NCI-H2227 treated with DMSO at 0.1 percent for 48 hours (cell line): ENCODE measurements at places on chromosomes 7 and 10.

DNA sequence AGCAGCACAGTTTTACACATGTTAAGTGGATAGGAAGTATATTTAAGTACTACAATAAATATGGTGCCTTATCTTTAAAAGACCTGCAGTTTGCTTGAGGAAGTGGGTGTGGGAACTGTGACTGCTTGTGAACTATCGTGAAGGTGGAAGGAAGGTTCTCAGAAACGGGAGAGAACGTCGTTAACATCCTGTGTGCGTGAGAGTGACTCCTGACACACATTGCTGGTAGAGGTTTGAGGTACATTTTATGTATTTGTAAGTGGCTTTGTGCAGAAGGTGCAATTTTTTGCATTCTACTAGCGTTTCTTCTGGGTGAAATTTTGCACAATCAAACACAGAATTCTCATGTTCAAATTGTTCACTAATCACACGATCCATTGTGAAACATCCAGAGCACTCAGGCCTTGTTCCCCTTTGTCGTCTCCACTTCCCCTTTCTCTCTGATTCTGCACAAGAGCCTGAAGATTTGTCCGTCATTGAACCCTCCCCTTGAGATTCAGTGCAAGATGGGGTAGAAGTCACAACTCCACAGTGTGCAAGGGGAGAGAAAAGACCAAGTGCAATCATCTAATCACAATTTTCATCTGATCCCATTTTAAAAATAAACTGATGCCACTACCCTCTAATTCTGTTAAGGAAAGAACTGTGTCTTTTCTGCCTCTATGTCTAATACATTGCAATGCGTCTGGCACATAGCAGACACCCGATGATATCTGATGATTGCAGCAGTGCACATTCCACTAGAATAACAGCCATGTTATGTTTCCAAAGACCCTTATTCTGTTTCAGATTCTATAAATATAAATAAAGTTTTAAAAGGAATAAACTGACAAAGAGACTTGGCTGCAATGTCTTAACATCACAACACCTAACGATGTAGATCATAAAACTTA lies 279.9 kb downstream of the NEBL start:
- DNase-seq = no peak

GRCh38 chr10:71176661-71177060 lies 35.7 kb upstream of the UNC5B start:
- DNase-seq = no peak

GRCh38 chr10:24901686-24902399 lies 50.6 kb downstream of the PRTFDC1 start:
- no peak for DNase-seq

- no peak for DNase-seq
Measured at GRCh38 chr7:141264511-141264910, 190.6 kb downstream of the TMEM178B start.

DNA sequence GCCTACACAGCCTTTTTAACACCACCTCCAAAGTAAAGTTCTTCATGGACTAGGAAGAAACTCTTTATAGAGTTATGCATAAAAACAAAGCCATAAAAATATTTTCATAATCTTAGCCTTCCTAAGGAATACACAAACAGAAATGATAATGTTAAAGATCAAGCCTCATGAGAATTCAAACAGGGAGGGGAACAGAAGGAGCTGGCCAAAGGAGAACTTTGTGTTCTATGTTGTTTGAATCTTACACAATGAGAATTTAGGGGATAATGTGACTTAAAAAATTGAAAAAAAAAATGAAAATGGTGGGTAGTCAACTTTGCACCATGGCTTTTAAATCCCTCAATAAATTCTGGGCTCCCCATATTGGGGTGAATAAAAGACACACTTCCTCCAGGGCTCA lies 9.1 kb upstream of the PILRB start:
- DNase-seq = no peak

GRCh38 chr7:27868131-27868550 lies 128.2 kb downstream of the TAX1BP1 start:
- no peak for DNase-seq

DNA sequence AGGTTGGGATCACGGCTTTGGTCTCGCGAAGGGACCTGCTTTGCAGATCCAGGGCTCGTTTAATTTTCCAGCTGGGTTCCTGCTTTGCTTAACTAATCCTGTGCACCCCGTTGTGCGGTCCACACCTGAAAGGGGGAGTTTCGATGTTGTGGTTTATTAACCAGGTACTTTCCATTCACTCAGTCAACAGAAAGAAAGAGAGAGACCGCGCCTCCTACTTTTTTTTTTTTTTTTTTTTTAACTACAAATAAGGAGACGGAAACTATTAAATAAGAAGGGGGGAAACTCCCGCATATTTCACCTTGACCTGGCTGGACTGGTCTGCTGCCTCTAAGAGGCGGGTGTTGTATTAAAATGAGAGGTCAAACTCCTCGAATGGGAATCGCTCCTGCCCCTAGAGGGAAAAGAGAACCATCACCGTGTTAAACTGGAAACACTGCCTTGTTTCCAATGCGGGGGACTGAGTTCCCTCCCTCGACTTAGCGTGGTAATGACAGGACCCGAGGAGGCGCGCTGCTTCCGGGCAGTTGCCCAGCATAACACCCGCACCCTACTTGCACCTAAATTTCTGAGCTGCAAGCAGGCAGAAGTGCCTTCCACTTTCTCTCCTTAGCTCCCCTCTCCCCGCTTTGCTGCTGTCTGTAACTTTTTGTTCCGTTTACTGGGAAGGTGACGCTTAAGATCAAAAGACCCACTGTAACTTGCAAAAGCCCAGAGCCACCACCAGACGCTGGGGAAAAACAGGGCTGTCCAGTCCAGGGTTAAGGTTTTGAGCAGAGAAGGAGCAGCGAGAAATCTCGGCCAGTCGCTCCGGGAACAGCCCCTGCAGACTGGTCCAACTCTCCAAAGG lies 1.1 kb upstream of the ITGB8 start:
- DNase-seq = peak; percentile 78

DNA sequence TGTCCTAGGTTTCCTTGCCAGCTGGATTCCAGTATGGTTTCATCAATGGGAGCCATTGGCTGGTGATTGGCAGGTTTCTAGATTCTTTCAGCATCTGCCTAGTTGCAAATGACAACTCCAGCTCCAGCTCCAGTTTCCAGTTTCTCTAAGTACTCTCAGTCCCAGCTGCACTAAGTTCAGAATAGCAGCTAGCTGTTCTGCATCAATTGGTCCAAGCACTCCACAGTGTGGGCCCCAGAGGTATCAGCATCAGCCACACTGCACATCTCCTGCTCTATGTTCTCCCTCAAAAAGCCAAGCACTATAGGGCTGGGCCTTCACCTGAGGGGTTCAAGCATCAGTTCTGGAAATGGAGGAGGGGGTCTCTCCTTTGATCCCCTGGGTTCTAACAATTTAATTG lies 143.4 kb downstream of the VPS50 start:
- no peak for DNase-seq

- no peak for DNase-seq
Measured at GRCh38 chr7:130278860-130279259, 12.2 kb downstream of the CPA2 start.

GRCh38 chr10:125147971-125148439 lies 12.4 kb downstream of the CTBP2 start:
- no peak for DNase-seq

DNA sequence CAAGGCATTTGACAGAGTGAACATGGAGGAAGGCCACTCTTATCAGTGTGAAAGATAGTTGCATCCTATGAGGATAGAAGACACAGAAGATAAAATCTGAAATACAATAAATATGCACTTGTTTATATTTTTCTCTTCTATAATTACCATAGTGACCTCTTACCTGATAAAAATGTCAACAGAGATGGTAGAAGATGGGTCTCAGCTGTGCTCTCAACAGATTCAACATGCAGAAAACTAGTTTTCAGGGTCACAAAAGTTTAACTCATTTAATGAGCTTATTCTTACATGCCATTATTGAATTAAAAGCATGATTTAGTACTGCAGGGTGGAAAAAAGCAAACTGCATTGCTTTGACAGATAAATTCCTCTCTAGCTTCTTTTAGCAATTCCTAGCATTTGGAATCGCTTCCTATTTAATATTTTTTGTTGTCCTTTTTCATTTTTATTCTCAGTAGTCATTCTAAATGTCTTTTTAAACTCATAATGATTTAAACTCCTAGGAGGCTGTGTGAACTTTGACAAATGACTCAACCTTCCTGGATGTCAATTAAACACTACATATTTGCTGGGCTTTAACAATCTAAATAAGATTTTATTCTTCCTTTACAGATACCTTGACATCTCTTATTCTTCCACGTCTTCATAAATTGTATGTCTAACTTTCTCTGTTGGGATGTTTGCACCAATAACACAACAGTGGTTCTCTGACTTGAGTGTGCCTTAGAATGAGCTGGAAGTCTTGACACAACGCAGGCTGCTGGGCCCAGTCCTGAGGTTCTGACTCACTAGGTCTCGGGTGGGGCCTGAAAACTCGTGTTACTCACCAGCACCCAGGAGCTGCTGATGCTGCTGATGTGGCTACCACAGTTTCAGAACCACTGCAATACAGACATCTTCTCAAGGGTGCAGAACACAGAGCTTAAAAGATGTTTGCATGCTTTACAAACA lies 565.5 kb upstream of the IGFBP3 start:
- no peak for DNase-seq

GRCh38 chr7:87567052-87567451 lies 33.6 kb downstream of the ABCB1 start:
- DNase-seq = no peak

DNA sequence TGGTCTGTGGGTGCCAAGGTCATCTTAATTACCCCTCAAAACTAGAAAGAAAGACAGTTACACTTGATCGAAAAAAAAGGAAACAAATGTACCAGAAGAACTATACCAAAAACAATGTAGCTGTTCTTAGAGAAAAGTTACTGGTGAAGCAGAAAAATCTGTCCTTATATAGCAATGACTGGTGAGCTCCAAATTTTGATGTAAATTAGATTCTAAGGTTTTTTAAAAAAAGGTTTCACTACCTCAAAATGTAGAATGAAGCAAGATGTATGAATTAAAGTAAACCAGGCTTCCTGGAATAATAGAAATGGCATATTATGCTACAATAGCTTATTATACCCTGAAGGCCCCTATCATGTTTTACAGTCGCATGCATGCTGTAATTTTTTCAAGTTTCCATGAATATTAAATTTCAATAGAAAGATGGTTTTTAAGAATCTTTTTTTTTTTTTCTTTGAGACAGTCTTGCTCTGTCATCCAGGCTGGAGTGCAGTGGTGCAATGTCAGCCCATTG lies 28.4 kb upstream of the FKBP9 start:
- DNase-seq = no peak

DNA sequence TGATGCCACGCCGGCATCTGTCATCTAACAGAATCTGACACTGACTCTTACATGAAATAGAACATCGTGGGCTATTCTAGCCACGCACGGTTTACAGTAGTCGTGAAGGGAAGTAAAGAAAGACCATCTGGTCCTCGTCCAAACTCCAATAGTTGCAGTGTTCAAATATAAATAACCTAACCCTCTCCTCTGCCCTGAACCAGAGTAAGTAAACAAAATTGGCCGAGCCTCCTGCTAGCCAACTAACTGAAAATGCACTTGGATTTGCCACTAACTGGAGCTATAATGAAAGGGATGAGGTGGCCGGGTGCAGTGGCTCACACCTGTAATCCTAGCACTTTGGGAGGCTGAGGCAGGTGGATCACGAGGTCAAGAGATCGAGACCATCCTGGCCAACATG lies 29.5 kb upstream of the ZC3HAV1L start:
- no peak for DNase-seq

GRCh38 chr10:11448190-11448544 lies 163.3 kb downstream of the USP6NL start:
- DNase-seq = no peak

GRCh38 chr10:7928536-7928935 lies 110.2 kb downstream of the TAF3 start:
- DNase-seq = no peak

GRCh38 chr10:124092250-124092859 lies 1.0 kb downstream of the CHST15 start:
- DNase-seq = no peak

DNA sequence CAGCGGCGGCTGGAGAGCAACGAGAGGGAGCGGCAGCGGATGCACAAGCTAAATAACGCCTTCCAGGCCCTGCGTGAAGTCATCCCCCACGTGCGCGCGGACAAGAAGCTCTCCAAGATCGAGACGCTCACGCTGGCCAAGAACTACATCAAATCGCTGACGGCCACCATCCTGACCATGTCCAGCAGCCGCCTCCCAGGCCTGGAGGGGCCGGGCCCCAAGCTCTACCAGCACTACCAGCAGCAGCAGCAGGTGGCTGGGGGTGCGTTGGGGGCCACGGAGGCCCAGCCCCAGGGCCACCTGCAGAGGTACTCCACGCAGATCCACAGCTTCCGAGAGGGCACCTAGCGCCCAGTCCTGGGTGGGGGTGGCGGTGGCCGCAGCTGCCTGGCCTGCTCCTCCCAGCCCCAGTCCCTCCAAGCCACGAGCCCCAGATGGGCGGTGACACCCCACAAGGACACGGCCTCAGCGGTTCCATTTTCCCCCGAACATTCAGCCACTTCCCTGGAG lies 1.3 kb downstream of the BHLHA15 start:
- no peak for DNase-seq

DNA sequence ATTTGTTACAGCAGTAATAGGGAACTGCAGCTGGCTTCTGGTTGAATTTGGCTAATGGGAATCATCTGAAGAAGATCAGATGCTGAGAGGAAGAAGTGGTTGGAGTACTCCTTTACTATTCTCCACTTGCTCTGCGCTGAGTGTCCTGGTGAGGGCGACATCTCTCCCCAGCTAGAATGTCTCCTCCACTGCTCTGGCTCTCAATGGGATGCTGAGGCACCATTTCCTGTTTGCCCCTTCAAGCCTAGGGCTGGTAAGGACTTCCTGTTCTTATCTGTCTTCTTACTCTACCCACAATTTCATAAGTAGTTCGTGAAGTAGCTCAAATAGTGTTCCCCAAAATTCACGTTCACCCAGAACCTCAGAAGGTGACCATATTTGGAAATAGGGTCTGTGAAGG lies 43.2 kb upstream of the TES start:
- no peak for DNase-seq

- no peak for DNase-seq
Measured at GRCh38 chr10:118153287-118153686, 106.5 kb upstream of the RAB11FIP2 start.

DNA sequence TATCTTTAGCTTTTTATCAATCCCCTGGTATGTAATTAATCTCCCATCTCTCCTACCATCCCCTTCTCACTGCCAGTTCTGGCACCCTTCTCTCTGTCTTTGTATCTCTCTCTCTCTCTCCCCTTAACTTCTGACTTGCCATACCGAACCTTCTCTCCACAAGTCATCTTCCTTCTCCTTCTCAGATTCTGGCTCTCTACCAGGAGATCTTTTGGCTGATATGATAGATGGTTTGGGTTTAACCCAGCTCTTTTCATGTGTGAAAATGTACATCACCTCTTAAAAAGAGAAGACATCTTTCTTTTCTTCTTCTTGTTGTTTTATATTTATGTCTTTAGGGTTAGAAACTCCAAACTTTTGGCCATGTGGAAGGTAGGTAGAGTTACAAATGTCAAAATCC lies 196.7 kb downstream of the HGF start:
- DNase-seq = no peak

GRCh38 chr10:74049955-74050354 lies 52.0 kb downstream of the VCL start:
- DNase-seq = no peak
